ENCODE measurements at places on chromosomes 5 and 9.

DNA sequence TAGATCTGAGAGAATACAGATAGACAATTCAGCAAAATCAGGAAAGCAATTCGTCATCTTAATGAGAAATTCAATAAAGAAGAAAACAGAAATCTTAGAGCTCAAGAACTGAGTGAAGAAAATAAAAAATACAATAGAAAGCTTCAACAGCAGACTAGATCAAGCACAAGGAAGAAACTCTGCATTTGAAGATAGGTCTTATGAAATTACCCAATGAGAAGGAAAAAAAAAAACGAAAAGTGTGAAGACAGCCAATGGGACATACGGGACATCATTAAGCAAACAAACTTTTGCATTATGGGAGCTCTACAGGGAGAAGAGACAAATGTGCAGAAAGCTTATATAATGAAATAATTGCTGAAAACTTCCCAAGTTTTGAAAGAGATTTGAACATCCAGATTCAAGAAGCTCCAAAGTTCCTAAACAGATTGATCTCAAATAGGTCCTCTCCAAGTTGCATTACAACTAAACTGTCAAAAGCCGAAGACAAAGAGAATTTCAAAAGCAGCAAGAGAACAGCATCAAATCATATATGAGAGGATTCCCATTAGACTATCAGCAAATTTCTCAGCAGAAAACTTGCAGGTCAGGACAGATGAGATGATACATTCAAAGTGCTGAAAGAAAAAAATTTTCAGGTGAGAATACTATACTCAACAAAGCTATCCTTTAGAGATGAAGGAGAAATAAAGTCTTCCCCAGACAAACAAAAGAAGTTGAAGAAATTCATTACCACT is 10.8 kb upstream of the RLN2 start:
- no peak for DNase-seq

GRCh38 chr5:160605266-160605665 is 183.6 kb downstream of the PTTG1 start:
- DNase-seq: no peak

DNA sequence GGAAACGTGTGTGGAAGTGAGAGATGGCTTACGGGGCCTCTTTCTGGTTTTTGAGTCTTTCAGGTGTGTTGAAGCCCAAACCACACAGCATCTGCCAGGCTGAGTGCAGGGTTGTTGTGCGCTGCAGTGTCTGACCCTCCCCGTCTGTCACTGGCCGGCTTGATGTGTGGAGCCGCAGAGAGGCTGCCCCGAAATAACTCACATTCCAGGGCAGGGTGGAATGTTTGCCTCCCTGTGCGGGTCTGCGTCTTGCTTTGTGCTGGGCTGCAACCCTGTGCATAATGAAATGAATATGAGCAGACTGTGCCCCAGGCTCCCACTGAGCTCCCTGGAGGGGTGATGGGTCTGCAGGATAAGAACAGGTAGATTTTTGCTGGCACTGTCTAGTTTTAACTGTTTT is 9.9 kb upstream of the PLEKHG4B start:
- DNase-seq: no peak

- DNase-seq: no peak
These were observed 56.4 kb downstream of the BARX1 start for GRCh38 chr9:93898502-93899426.

- no peak for DNase-seq
These were observed 8.6 kb downstream of the RUFY1 start for GRCh38 chr5:179558932-179559283.

GRCh38 chr9:4246969-4247368 is 52.9 kb downstream of the GLIS3 start:
- DNase-seq: no peak

DNA sequence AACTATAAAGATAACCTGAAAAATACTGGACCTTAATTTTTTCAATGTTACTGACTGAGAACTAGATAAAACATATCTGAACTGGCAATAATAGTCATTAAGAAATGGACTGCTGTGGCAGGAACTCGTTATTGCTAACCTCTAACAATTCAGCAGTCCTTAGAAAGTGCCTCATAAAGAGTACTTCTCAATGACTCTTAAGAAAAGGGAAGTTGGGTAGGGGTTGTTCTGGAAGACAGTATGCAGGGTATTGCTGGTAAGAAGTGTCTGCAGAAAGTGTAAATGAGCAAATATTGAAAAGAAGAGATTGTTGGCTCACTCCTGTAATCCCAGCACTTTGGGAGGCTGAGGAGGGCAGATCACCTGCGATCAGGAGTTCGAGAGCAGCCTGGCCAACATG is 27.9 kb downstream of the FOXD1 start:
- no peak for DNase-seq

DNA sequence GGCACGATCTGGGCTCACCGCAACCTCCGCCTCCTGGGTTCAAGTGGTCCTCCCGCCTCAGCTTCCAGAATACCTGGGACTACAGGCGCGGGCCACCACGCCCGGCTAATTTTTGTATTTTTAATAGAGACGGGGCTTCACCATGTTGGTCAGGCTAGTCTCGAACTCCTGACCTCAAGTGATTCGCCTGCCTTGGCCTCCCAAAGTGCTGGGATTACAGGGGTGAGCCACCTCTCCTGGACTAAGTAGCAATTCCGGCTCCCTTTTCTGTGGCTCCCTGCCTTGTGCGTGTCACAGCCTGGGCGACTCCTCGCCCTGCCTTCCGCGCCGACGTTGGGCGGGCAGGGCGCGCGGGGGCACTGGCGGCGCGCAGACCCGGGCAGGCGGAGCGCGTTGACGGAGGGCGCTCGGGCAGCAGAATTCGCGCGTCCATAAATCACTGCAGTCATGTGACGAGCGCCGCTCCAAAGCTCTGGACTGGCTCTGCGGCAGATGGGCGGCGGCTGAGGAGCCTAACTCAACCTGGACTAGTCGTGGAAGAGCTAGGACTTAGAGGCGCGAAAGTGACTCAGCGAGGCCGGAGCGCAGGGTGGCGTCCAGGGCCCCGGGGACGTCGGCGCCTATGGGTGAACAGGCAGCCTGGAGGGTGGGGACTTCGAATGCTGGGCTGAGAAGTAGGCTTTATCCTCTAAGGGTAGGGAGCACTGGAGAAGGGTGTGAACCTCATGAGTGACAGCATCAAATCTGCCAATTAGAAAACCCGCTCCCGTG is 1.4 kb upstream of the CIZ1 start:
- no peak for DNase-seq

- DNase-seq: peak; percentile 8
These were observed 879 bp upstream of the UBQLN1 start for GRCh38 chr9:83708515-83709158.

- no peak for DNase-seq
These were observed 568.3 kb upstream of the MEF2C start for GRCh38 chr5:89451263-89451662.

- no peak for DNase-seq
These were observed 3.5 kb downstream of the PIP5K1B start for GRCh38 chr9:68708513-68708912.

- no peak for DNase-seq
These were observed 75.6 kb upstream of the ZSWIM6 start for GRCh38 chr5:61256474-61256873.

GRCh38 chr9:71966601-71967000 is 55.2 kb downstream of the C9orf85 start:
- DNase-seq: no peak

GRCh38 chr5:132219981-132220380 is 7.7 kb downstream of the P4HA2 start:
- no peak for DNase-seq

DNA sequence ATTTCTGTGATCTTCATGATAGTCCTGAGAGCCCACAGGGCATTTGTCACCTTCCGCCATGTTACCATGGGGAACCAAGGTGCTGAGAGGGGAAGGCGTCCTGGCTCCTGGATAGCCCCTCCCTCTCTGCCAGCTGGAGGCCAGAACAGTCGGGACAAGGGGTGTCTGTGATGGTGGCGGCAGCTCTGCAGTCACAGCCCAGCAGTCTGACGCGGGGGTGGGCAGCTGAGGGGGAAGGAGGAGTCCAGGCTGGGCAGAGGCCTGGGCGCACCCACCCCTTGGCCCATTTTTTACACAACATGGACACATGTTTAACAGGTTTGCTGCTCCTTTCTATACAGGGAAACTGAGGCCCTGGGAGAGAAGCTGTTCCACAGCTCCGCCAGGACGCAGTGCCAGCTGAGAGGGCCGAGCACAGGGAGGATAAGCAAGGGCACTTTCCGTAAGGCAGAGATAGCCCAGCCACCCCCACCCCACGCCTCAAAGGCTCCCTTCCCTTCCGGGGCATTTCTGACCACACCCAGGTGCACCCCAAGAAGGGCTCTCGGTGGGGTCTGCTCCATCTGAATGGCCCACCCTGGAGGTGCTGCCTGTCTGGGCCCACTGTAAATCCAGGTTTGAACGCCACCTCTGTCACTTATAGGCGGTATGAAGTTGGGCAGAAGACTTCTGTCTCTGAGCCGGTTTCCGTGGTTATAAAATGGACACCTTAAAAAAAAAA is 17.1 kb downstream of the LRRC8A start:
- no peak for DNase-seq

GRCh38 chr9:87084407-87084806 is 137.1 kb upstream of the GAS1 start:
- DNase-seq: no peak

DNA sequence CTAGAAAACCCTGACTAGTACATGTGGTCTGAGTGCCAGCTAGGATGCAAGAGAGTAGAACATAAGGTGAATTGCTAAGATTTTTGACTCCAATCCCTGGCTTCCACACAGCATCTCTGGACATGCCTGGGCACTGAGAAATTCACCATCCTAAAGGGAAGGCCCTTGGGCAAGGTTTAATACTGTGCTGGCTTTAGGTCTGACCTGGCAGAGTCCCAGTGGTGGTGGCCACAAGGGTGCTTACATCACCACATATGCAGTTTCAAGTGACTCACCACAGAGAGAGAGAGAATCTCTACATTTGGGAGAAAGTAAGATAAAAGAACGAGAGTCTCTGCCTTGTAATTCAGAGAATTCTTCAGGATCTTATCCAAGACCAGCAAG is 661.6 kb upstream of the C9orf72 start:
- no peak for DNase-seq
